Right cardiac atrium (tissue), 5 donors: ENCODE measurements at places on chromosomes 1 and 21.

GRCh38 chr1:214857716-214858115 lies 224.8 kb upstream of the KCNK2 start:
- no peak for DNase-seq

GRCh38 chr1:203512848-203513584 lies 19.1 kb downstream of the OPTC start:
- DNase-seq = peak; percentile 51

DNA sequence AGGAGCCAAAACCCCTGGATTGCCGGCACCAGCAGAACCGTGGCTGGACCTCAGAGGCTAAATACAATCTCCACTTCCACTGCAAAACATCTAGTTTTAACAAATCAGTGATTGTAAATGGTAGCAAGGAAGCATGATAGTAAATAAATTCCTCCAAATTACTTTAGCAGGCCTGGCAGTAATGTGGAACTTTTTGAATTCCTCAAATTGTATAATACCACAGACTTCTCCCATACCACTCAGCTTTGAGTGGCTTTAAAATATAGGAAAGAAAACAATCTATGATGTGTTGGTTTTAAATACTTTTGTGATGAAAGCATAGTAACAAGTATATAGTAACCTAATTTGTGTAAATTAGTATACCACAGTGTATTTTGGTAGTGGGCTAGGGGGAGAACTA lies 34.1 kb downstream of the NIBAN1 start:
- no peak for DNase-seq

GRCh38 chr1:16012590-16013219 lies 5.1 kb downstream of the HSPB7 start:
- peak; percentile 75 for DNase-seq

DNA sequence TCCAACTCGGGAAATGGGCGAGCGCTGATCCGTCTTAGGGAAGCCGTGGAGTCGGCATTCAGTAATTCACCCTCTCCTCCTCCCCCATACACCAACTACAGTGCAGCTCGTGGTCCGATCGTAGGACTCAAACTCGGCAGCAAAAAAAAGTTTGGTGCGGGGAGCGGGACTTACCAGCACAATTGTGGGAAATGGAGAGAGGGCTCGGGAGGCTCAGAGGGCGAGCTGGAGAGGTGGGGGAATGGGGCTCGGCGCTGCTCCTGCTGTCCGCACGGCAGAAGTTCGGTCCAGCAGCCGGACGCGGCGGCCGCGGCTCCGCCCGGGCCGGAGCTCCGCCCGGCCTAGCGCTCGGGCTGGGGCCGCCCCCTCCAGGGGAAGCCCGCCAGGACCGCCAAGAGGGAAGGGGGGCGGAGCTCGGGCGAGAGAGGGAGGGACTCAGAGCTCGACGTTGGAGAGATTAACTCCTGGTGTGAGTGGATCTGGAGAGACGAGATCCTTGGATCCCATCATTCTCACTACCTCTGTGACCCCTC lies 676 bp upstream of the PIAS3 start:
- DNase-seq = peak; percentile 94

DNA sequence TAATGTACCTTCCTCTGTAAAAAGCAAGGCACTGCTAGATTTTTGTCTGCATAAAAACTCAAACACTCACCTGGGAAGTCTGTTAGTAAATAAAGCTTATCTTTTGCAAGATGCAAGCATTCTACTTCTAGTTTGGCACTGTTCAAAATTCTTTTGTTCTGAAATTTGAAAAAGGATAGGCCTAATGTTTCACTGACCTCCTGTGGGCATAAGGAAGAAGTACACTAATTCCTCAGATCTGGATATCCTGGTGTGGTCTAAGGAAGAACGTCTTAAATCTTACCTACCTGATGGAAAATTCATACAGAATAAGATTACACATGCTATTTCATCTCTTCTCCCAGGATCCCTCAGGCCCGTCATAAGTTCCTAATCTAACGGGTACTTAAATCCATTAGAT lies 93.5 kb upstream of the CAMK1G start:
- no peak for DNase-seq

- DNase-seq = no peak
Measured at GRCh38 chr1:97901017-97901658, 19.7 kb downstream of the DPYD start.

- DNase-seq = no peak
Measured at GRCh38 chr1:26044971-26045721, 772 bp downstream of the SLC30A2 start.

- no peak for DNase-seq
Measured at GRCh38 chr1:57235730-57236510, 187.9 kb downstream of the DAB1 start.

- peak; percentile 67 for DNase-seq
Measured at GRCh38 chr1:6343506-6344405, 49.8 kb downstream of the ACOT7 start.

DNA sequence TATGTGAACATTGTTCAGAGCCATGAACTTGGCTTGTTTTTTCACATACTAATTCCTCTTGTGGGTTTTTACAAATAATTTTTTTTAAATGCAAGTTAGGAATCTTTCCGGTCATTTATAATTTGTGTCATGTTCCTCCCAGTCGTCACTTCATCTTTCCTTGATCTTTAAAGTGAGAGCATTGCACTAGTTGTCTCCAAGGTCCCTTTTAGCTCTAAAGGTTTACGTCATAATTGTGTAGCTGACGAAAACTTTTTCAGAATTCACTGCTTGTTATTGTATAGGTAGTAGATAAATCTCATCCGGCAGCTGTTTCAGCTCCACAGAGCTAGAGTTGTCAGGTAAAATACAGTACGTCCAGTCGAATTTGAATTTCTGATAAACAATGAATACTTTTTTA lies 33.6 kb downstream of the SOAT1 start:
- DNase-seq = no peak

- peak; percentile 26 for DNase-seq
Measured at GRCh38 chr1:116397728-116398127, 24.7 kb downstream of the ATP1A1 start.

- no peak for DNase-seq
Measured at GRCh38 chr1:89794406-89794805, 26.4 kb upstream of the LRRC8D start.

DNA sequence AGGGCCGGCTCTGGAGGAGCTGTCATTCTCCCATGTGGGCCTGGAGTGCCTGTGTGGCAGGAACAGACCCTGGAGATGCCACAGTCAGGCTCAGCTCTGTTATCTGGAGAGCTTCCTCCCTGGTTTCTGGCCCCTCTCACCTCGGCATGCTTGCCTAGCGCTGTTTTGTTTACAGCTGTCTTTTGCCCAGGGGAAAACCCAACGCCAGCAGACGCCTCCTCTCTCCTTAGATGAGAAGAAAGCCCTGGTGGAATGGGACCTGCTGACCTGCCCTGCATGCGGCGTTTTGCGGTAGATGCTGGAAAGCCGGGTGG lies 104.9 kb downstream of the CRYAA start:
- DNase-seq = peak; percentile 28

DNA sequence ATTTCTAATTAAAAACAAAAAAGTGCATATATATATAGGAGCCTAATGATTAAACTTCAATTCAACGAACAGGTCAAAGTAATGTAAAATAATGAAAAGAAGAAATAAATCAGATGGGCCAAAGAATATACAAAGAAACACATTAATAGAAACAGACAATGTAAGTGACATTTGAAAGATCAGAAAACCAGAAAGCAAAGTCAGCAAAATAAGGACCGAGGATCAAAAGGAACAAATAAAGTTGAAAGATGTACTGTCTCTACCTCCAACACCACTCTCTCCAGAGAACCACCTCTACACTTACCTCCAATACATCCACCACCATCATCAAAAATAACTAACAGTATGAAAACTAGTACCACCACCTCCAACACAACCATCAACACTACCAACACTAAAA lies 1226.3 kb upstream of the NCAM2 start:
- DNase-seq = no peak

DNA sequence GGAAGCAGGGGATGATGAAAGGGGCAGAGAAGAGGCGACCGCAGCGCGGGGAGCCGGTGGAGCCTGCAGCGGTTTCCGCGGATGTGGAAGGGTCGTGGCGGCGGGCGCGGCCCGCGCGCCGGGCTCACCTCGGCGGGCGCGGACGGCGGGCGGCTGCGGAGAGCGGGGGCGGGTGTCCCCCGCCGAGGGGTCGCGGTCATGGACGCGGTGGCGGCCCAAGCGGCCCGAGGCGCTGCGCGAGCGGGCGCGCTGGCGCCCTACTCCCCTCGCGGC lies 572 bp downstream of the LPGAT1 start:
- DNase-seq = no peak

GRCh38 chr1:38671221-38671620 lies 188.4 kb downstream of the RRAGC start:
- no peak for DNase-seq

DNA sequence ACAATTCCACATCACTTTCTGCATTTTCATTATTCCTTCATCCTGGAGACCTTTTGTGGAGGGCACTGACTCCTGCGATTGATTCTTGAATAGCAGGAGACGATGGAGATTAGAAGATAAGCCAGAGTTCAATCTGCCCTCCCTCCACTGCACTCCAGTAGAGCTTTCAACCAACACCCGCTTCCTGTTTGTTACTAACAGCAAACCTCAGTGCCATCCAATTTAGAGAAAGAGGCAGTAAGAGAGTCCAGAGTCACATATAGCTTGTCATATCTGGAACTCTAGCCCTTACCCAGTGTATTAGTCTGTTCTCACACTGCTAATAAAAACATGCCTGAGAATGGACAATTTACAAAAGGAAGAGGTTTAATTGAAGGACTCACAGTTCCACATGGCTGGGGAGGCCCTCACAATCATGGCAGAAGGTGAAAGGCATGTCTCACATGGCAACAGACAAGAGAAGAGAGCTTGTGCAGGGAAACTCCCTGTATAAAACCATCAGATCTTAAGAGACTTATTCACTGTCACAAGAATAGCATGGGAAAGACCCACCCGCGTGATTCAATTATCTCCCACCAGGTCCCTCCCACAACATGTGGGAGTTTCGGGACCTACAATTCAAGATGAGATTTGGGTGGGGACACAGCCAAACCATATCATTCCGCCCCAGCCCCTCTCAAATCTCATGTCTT lies 55.9 kb downstream of the PCBP3 start:
- DNase-seq = no peak

DNA sequence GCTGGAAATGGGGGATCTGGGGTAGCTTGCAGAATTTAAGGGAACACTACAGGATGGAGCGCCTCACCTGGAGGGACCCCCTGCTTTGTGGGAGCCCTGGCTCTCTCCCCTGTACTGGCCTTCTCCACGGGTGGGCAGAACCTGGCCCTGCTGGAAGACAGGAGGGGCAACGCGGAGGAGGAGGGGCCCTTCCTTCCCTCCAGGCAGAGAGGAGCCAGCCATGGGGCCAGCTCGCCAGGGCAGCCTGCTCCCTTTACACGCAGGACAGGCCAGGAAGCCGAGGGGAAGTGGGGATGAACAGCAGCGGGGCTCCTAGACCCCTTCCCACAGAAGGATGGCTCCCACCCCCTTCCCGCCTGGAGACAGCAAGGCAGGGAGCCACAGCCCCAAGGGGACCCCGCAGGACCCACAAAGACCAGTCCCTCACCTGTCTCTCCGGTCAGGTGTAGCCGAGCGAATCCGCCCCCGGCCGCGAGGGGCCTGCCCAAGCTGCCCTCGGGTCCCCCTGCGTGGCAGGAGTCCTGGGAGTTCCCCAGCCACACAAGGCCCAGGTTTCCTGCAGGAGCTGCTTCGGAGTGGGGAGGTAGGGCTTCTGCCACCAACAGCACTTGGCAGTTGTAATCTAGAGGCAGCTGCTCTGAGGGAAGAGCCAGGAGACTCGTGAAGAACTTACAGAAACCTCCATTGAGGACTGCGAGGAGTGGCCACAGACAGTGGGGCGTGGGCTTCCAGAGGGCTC lies 1.6 kb upstream of the SLC19A1 start:
- no peak for DNase-seq

DNA sequence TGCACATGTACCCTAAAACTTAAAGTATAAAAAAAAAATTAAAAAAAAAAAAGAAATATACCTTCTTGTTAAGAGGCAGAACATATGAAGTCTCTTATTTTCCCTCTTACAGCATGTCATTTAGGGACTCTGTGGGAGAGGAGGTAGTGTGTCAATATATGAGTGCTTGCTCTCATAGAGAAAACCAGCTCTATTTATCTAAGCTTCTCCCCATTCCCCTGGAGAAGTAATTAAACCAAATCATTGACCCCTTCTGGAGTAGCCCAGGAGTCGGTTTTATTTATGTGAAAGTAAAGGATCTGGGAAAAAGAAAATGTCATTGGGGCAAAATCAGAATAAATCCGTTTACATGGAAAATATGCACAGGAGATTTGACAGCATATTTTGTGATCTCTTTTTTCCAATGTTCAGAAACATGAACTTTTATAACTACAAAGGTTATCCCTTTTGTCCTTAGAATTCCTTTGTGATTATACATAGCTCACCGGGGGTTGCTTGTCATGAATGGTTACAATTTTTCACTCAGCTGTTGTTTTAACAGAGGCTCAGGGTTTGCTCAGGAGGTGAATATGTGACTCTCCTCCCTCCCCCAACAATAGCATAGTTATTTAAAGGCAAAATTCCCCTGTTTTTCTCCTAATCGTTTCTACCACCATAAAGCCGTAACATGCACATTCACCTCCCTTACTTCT lies 114.5 kb upstream of the C1orf21 start:
- no peak for DNase-seq

- no peak for DNase-seq
Measured at GRCh38 chr21:45874716-45875415, 106.7 kb upstream of the COL6A1 start.

- DNase-seq = peak; percentile 96
Measured at GRCh38 chr1:3170561-3171453, 101.8 kb downstream of the PRDM16 start.

DNA sequence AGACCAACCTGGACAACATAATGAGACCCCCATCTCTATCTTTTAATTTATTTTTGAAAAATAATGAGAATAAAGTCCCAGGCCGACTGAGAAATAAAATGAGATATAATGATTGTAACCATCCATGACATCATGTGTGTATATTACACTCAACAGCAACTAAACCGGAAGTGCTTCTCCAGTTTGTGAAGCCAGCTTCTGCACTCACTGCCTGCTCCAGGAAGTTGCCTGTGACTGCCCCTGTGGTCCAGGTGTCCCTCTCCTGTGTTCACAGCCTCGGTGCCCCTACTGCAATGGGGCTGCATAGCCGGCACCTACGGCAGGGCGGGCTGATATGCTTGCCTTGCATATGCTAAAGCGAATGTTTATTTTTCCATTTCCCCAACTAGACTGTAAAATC lies 68.3 kb downstream of the SSBP3 start:
- no peak for DNase-seq

GRCh38 chr1:204728456-204728855 lies 42.9 kb upstream of the LRRN2 start:
- no peak for DNase-seq

DNA sequence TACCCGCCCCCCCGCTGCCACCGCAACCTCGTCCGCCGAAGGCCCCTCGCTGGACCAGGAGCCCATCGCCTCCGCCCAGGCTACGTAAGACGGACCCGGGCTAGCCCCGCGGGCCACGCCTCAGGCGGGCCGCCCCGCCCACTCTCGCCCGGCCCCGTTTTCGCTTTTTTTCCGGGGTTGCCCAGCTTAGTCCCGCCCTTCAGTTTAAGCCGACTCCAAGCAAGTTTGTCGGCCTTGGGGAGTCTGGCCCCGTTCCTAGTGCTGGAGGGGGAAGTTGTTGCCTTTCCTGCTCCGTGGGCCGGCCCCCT lies 3.0 kb downstream of the RUSC1 start:
- peak; percentile 95 for DNase-seq
